T-helper 2 cell treated with Interferon-gamma antibody and Interleukin-4, amounts not matched to agents 5 μg/mL and 100 μg/mL, for 36 hours (primary cell): ENCODE measurements at places on chromosomes 1 and 21.

- DNase-seq: no peak
Measured at GRCh38 chr1:175388285-175388684, 195.7 kb upstream of the KIAA0040 start.

- DNase-seq: no peak
Measured at GRCh38 chr1:218660678-218661053, 315.5 kb downstream of the TGFB2 start.

- DNase-seq: no peak
Measured at GRCh38 chr1:201109651-201110050, 2.6 kb downstream of the CACNA1S start.

DNA sequence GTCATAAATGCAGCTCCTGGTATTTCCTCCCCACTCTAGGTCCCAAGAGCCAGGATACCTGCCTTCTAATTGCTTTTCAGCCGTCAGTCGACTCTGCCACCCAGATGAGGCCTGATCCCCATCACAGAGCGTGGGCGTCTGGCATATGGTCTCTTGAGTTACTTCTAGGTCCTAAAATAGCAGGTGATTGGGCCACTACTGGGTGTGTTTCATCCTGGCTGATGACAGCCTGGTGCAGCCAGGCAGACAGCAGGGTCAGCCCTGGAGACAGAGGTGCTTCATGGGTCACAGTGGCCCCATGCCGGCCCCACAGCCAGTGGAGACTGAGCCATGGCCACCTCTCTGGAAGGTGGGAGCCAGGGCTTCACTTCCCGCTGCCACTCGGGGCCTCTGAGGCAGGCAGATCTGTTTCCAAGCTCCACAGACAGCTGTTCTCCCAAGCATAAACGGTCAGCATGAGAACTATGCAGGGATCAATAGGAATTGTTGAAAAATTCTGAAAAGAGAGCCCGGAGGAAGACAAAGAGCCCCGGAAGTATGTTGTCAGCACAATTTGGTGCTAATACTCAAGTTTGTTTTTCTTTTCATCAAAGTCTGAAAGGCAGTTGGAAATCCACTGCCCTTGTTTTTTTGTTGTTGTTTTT is 83.0 kb downstream of the MAN1C1 start:
- DNase-seq: no peak

DNA sequence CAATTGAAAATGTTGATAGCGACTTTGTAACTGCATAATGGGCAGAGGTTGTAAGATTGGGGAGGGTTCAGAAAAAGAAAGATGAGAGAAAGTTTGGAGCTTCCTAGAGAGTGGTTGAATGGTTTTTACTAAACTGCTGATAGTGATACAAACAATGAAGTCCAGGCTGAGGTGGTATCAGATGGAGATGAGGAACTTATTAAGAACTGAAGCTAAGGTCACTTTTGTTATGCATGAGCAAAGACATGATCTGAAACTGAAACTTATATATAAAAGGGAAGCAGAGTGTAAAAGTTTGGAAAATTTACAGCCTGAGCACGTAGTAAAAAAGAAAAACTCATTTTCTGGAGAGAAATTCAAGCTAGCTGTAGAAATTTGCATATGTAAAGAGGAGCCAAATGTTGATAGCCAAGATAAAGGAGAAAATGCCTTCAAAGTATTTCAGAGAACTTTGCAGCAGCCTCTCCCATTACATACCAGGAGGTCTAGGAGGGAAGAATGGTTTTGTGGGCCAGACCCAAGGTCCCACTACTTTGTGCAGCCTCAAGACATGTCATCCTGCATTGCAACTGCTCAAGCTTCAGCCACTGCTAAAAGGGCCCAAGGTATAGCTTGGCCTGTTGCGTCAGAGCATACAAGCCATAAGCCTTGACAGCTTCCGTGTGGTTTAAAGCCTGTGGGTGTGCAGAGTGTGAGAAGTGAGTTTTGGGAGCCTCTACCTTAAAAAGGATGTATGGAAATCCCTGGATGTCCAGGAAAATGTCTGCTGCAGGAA is 843.9 kb downstream of the AMY1C start:
- DNase-seq: no peak
